Inflammatory macrophage (primary cell): ENCODE measurements at places on chromosomes 2 and 18.
A peak's percentile ranks its signal among the peaks of the same experiment; 100 is the strongest.

- no peak for DNase-seq
Measured at GRCh38 chr2:180670302-180671003, 310.0 kb upstream of the UBE2E3 start.

DNA sequence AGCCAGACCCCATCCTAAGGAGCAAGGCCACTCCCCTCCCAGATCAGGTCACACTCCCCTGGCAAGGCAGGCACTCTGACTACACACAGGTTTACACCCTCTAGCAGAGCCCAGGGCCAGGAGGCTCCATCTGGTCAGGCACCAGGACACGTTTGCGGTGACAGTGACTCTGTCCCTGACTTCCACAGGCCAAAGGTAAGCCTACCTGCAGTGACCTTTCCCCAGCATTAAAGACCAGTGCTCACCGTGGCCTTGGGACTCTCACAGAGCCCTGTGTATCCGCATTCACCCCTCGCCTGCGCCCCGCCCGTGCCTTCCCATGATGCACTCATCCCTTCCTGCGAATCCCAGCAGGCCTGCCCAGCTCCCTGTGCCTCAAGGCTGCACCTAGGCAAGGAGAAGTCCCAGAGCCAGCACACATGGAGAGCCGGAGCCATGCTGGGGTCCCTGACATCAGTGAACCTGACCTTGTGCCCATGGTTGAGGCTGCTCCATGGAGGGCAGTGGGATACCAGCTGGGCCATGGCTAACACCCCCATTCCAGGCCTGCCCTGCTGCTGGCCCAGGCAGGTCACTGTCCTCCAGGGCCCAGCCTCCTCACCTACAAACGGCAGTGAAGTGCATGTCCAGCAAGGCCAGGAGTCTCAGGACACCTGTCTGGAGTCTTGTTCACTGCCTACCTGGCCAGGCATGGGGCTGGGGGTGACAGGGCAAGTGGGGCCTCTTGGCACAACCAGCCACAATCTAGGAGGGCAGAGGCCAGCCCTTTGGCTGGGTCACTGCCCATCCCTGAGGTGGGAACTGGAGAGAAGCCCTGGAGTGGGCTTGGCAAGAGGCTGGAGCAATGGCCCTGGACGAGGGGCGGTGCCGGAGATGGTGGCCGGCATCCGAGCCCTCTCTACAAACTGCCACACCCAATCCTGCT lies 3.0 kb downstream of the NEURL3 start:
- DNase-seq = no peak

DNA sequence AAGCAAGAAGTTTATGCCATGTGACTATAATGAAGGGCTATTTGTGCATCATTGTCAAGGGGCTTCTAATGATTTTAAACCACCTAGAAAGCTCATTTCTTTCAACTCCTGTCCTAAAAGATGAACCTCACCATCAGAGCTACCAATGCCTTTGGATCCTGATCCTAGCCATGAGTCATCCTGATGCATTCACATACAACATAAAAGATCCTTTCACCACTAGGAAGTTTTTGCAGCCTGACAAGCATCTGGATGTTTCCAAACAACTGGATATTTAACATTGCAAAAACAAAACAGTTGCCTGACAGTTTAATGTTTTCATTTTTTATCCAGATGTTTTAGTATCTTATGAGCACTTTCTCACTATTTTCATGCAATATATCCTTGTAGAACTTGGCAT lies 425.3 kb downstream of the MBD2 start:
- no peak for DNase-seq

GRCh38 chr18:40915724-40916123 lies 1039.3 kb upstream of the PIK3C3 start:
- DNase-seq = no peak

DNA sequence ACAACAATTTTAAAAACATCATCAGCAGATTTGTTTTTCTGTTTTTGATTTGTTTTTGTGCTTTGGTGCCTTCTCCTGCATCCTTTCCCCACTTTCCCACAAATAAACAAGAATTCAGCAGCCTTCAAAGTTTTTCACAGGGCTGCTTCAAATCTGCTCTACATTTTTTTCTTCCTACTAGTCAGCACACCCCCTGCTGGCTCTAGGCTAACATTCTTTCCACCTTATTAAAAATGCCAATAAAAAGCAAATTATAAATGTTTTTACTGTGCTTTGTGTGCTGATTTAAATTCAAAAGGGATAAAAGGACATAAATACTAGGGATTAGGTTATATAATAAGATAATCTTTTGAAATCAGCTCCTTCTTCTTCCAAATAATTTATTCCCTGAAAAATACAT lies 6.2 kb upstream of the CNTNAP5 start:
- DNase-seq = no peak

GRCh38 chr2:8581234-8581561 lies 100.7 kb upstream of the ID2 start:
- DNase-seq = no peak

GRCh38 chr18:12315911-12316310 lies 7.9 kb downstream of the TUBB6 start:
- no peak for DNase-seq

- DNase-seq = no peak
Measured at GRCh38 chr2:96987301-96987909, 1.0 kb upstream of the FAM178B start.

DNA sequence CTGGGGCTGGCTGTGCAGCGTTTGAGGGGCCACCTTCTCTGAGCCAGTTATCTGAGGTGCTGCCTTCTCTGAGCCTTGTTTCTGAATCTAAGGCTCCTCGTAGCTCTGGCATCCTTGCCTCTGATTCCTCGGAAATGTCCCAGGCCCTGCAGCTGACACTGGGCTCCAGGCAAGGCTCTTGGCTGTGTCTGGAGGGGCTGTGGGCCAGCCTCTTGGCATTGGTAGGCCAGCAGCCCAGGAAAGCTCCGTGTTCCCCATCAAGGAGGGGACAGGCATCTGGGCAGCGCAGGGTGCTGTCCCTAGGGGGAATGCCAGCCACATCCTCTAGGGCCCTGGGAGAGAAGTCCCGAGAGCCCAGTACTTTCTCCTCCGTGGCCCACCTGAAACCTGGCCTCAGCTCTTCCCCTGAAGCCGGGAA lies 40.7 kb upstream of the TAF1B start:
- DNase-seq = no peak

DNA sequence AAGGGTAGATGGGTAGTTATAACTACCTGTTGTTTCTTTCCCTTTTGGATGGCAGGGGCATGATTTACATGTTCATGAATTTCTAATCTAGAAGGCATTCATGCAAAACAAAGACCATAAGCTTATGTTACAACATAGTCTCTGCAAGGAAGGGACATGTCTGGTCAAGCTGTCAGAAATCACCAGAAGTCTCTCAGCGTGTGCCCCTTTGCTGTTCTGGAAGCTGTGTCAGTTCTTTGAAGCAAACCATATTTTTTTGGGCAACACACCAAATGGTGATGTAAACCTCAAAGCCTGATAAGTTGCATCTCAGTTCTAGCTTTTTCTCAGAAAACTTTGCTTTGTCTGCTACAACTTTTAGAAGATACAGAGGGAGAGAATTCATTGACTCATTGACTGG lies 173.5 kb upstream of the CTAGE1 start:
- DNase-seq = no peak

DNA sequence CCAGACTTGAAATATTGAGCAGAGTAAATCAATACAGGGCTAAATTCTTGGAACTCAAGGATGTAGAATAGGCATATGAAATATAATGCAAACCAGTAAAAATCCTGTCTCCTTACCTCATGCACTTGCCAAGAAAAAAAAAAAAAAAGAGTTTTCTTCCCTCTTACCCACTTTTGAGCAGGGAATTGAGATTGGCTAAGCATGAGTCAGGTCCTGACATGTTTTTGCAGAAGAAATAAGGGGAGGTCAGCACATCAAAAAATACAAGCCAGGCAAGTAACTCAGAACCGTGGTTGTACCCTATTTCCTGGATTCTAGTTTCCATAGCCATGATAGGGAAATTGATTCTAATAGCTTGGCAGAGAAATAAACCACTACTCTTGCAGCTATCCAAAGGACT lies 1526.7 kb downstream of the LRP1B start:
- no peak for DNase-seq

DNA sequence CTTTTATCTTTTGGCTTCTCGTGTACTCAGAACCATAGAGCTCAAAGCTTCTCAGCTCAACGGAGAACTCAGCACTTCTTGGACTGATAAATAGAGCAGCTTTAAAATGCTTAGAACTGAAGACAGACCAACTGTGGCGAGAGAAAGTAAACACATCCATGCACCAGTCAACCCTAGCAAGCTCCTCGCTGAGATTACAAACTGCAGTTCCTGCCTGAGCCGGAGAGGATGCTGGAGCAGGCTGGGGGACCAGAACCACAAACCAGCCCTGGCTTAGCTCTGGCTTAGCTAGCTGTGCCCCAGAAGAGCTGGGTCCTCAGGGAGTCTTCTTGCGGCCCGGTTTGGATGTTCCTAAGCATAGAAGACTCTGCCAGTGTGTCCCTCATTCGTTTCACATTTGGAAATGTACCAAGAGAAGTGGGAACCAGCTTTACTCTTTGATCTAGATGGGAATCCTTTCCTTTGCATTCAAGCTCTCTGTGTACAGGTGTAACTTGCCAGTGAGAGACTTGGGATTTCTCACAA lies 5.6 kb downstream of the PAX8 start:
- DNase-seq = peak; percentile 33
